ENCODE measurements at places on chromosomes 3 and 15.

DNA sequence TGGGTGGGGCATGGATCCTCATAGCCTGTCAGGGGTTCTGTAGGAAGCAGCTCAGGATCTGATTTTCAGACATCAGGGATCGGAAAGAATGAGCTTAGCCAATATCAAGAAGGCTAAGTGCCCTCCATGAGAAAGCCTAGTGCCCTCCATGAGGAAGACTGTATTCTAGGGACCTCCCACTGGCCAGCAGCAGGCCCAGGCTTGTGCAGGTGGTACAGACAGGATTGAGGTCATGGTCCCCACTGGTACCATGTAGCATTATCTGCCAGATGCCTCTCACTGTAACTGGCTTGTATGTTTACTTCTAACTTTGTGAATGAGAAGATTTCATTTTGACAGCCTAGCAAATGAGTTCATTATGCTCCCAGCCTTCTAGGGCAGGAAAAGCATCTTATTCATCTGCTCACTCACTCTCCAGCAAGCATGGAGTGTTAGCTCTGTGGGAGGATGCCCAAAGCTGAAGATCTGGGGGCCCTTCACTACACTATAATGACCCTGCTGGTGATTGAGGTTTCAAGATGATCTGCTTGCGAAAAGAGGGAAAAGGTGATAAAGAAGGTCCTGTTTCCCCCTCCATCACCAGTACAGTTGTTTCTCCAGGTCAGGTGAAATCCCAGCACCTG lies 7.5 kb downstream of the EPHB1 start:
- no peak for DNase-seq

DNA sequence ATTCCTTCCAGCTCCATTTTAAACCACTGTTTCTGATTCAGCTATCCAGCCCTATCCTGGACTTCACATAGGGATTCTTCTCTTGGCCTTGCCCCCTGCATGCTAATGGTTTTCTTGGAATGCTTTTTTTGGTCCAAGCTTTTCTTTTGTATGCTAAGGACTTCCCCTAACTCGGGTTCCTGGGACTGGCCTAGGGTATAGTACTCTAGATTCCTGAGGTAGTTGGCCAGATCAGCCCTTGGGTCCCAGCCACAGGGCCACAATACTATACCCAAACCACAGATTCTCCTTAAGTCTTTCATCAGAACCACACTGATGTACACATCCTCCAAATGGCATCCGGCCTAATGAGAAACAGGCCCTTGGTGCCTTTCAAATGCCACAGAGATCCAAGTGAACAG lies 2.8 kb downstream of the FYCO1 start:
- peak; percentile 63 for DNase-seq

DNA sequence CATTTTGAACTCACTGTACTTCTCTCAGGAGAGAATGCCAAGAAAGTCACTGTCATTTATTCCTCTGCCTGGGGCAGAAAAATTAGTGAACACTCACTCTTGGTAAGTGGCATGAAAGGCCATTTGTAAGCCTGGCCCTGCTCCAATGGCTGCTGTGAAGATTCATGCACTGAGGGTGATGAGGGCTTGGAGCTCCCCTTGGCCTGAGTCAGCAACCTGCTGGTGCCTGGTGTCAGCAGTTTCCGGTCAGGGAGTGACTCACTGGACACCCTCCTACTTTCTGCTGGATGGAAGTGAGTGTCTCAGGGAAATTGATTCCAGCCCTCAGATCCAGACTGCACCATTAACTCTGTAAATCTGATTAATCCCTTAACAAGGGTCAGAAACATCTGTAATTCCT lies 37.6 kb downstream of the TRA2B start:
- peak; percentile 95 for DNase-seq

GRCh38 chr15:58532126-58532525 lies 100.3 kb downstream of the LIPC start:
- DNase-seq = no peak

DNA sequence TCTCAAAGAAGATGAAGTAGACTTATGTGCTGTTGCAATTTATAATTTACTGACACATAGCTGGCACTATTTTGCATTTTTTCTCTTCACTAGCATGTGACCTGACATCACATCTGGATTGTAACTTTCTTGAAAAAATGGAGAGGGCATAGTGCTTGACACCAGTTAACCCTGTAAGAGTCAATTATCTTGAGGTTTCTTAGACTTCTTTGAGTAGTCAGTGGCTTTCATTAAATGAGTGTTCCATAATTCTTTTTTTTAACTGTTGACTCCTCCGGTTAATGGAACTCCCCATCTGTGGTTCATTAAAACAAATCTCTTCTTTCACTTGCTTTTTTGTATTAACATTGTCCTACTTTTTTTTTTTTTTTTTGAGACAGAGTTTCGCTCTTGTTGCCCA lies 16.9 kb upstream of the PRKCI start:
- no peak for DNase-seq

DNA sequence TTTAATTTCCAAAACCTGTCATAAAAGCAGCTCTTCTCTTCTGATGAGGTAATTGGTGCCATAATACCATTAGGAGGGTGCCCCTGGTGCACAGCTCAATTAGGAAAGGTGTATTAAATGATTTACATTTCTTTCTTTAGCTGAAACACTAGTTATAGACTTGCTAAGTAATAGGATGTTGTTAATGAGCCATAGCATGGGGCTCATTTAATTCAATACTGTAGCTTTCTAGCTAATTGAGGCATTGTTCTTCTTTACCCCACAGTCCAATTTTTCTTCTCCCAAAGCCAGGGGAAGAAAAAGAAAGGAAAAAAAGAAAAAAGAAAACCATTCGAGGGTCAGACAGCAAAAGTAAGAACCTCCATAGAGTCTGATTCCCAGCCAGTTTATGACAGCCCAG lies 164.0 kb upstream of the HES1 start:
- no peak for DNase-seq

GRCh38 chr3:127644641-127645370 lies 15.8 kb downstream of the PODXL2 start:
- no peak for DNase-seq

DNA sequence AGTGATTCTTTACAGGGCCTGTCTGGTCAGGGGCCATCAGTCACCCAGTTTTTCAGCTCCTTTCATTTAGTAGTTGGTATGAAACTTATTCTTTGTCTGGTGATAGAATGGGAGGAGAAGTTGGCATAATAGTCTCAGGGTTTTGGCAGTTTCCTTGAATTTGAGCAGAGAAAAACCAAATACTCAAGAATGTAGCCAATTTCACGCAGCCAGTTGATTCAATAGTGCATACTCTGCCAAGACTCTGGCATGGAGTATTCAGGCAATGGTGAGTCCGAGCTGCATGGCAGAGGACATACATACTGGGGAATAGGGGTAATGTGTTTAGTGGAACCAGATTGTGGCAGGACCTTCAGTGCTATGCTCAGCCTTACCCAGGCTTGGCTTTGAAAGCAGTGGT lies 118.3 kb downstream of the GALK2 start:
- no peak for DNase-seq

- peak; percentile 51 for DNase-seq
Observed at GRCh38 chr15:75606711-75607699, 18.5 kb downstream of the SNUPN start.

- peak; percentile 84 for DNase-seq
Observed at GRCh38 chr3:11290743-11291680, 18.8 kb downstream of the ATG7 start.

GRCh38 chr3:168060317-168060716 lies 35.4 kb downstream of the GOLIM4 start:
- no peak for DNase-seq

GRCh38 chr15:85419161-85419560 lies 38.8 kb downstream of the AKAP13 start:
- peak; percentile 41 for DNase-seq

- no peak for DNase-seq
Observed at GRCh38 chr3:140505213-140505612, 172.7 kb upstream of the TRIM42 start.

DNA sequence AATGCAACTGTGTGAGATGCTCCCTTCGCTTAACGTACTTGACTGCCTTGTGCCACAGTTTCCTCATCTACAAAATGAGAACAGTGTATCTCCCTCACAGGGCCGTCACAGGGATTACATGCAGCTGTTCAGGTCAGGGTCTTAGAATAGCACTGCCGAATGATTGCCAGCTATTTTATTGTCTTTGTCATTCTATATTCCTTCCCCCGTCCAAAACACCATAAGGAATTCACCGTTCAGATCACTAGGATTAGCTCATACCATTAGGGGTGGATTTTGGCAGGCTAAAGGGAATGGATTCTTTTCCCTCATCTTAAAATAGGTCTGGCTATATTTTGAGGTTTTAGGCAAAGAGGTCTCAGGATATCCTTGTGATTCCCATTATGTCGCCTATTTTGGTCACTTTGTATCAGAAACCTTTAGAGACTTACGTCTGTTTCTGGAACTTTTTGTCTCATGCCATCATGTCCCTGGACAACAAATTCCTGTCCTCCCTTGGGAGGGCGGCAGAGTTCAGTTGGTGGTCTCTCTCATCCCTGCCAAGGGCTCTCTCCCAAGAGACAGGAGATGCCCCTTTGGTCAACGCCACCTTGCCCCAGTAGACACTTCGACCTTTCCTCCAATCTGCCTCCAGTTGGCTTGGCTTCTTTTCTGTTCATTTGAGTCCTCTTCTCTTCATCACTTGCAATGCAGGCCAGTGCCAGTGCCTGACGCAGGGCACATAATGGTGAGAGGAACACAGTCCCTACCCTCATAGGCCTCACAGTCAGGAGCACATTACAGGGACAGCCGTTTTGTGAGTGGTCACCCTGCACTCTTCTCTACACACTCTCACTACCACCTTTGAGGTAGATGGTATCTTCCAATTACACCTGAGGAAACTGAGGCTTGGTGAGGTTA lies 171.6 kb upstream of the BHLHE40 start:
- no peak for DNase-seq

DNA sequence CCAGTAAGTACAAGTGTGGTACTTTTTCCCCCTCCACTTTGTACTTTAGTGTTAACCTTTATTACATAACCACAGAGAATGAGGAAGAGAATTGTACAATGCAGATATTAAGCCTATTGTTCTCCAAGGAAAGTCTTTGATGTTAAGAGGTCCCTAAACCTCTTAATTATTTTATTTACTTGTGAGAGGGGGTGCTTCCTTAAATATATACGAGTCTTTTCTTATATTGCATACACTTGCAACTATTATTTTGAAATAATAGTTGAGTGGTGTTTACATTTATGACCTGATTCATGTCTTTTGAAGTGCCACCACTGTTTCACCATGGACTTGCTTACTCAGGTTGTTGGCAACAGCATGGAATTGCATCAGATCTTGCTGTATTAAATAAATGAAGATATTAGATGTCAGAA lies 10.1 kb downstream of the USP3 start:
- peak; percentile 88 for DNase-seq

GRCh38 chr3:67312155-67312554 lies 314.0 kb downstream of the KBTBD8 start:
- no peak for DNase-seq

- peak; percentile 64 for DNase-seq
Observed at GRCh38 chr15:32981536-32981935, 213.0 kb downstream of the FMN1 start.

- DNase-seq = peak; percentile 62
Observed at GRCh38 chr3:155102329-155102728, 22.2 kb downstream of the MME start.

- DNase-seq = peak; percentile 18
Observed at GRCh38 chr15:35150361-35150760, 65.3 kb upstream of the NANOGP8 start.

DNA sequence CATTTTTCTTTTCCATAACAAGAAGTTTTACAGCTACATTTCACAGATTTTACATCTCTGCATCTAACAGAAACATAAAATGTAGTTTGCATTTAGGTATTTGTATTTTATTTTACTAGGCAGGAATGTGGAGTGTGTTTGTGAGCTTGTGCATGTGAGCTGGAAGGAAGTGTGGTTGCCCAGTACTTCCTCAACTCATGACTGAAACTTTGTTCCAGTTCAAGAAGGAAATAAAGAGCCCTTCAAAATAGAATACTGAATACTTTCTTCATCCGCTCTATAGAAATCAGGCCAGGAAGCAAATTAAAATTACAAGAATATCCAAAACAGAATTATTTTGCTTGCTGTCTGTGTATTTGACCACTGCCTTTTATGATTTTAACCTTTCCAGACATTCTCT lies 81.3 kb downstream of the CHL1 start:
- no peak for DNase-seq

- no peak for DNase-seq
Observed at GRCh38 chr3:194105292-194105691, 30.7 kb upstream of the HES1 start.

- peak; percentile 60 for DNase-seq
Observed at GRCh38 chr3:187689984-187690383, 12.4 kb downstream of the RTP2 start.

DNA sequence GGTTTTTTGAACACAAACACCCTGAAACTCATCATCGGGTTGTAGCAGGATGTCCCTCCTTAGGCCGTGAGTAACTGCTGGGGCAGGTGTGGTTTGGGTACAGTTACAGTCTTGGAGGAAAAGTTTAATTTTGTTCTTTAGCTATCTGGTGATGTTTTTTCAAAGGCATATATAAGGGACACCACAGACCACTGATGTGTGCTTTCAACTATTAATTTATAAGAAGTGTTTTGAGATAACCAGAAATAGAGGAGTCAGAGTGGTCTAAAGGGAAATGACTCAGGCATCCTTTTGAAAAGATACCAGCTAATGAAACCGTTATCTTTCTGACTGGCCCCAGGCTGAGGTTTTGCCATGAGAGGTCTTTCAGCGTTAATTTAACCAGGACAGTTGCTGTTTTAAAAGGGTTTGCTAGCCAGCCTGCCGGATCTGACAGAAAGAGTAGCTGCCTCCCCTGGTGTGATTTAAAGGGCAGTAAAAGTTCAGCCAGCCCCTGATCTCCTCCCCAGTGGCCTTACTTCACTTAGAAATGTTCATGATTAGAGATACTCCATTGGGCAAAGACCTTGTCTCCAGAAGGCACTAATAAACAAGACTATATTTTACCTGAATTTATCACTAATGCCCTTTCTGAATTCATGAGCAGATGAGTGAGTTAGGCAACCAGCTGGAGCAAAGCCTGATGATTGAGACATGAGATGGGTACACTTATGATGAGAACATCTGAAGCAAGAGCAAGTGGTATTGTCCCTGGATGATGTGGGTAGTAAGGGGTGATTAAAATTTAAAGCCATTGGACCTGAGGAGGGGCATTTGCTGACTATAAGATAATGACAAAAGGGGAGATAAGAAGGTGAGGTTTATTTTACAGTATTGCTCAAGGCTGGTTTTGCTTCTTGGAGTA lies 482.5 kb upstream of the TBL1XR1 start:
- DNase-seq = peak; percentile 48

- peak; percentile 20 for DNase-seq
Observed at GRCh38 chr3:31988271-31988670, 6.7 kb downstream of the ZNF860 start.

- no peak for DNase-seq
Observed at GRCh38 chr15:35484231-35484945, 61.6 kb downstream of the DPH6 start.

GRCh38 chr3:171315101-171315500 lies 145.1 kb downstream of the TNIK start:
- DNase-seq = no peak

GRCh38 chr3:129119365-129120100 lies 2.1 kb downstream of the RAB43 start:
- no peak for DNase-seq

- DNase-seq = no peak
Observed at GRCh38 chr15:45118996-45119395, 4.9 kb downstream of the DUOXA2 start.

Data from IMR-90 (cell line).